ENCODE measurements at places on chromosomes 4 and X.

- peaks cover 5% of the 10 kb centered on the region for H3K4me1 ChIP-seq
- no peak overlapping the region for H3K4me3 ChIP-seq
- no peaks in the 10 kb centered on the region for H3K36me3 ChIP-seq
Observed at GRCh38 chr4:109410226-109410625, 23.4 kb upstream of the SEC24B start.

DNA sequence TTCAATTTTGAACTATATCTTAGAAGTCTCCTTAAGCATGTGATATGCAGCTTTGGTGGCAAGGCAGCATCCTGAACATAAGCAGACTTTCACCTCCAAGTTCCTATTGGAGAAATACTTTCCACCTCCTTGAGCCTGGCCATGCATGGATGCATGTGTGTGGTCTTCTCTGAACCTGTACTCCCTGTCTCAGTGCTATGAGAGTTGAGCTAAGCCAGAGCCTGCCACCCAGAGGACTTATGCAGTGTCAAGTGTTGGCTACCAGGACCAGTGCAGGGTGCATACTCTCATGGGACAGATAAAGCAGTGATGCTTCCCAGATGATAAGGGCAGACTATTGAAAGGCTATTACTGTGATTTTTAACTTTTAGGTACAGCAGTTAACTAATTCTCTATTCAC lies 105.6 kb downstream of the TSPAN7 start:
- no peak for DNase-seq
- no peaks in the 10 kb centered on the region for H3K4me1 ChIP-seq
- no peaks in the 10 kb centered on the region for H3K36me3 ChIP-seq
- no peak overlapping the region for H3K4me3 ChIP-seq
- no peaks in the 10 kb centered on the region for H3K27me3 ChIP-seq

DNA sequence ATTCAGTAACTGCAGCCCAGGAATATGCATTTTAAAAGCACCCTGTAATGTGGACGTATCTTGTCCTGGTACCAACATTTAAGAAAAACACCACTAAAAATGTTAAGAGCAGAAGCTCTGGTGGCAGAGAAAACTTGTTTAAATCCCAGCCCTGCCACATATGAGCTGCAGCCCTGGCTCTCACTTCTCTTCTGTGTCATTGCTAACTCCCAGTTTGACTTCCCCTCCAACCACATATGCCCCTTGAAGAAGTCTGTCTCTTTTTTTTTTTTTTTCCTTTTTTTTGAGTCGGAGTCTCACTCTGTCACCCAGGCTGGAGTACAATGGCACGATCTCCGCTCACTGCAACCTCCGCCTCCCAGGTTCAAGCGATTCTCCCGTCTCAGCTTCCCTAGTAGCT lies 14.8 kb downstream of the LHFPL1 start:
- no peak overlapping the region for H3K4me3 ChIP-seq
- no peaks in the 10 kb centered on the region for H3K36me3 ChIP-seq
- H3K27me3 ChIP-seq: no peaks in the 10 kb centered on the region
- no peaks in the 10 kb centered on the region for H3K4me1 ChIP-seq
- H3K27ac ChIP-seq: no peak overlapping the region

- H3K4me3 ChIP-seq: no peak overlapping the region
- H3K4me1 ChIP-seq: no peaks in the 10 kb centered on the region
- no peaks in the 10 kb centered on the region for H3K27me3 ChIP-seq
- H3K27ac ChIP-seq: no peak overlapping the region
- DNase-seq: no peak
- no peaks in the 10 kb centered on the region for H3K36me3 ChIP-seq
Observed at GRCh38 chrX:63664083-63664482, 120.9 kb downstream of the ARHGEF9 start.

DNA sequence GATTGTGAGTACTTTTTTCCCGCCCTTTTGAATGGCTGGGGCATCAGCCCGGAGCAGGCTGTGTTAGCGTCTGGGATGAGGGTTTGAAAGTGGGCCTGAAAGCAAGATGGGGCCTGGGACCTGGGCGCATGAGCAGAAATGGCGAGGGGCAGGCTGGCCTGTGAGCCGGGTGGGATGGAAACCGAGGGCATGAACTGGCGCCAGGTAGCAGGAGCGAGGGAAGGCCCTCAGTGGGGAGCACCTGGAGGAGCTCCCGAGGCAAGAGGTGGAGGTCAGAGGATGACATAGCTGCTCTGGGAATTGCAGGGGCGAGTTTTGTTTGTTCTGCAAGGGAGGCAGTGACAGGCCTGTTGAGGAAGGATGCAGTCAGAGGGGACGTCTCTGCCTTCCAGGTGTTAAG lies 68.6 kb downstream of the RGS12 start:
- H3K36me3 ChIP-seq: no peaks in the 10 kb centered on the region
- DNase-seq: no peak
- H3K4me1 ChIP-seq: no peaks in the 10 kb centered on the region
- no peaks in the 10 kb centered on the region for H3K27me3 ChIP-seq
- no peak overlapping the region for H3K4me3 ChIP-seq

DNA sequence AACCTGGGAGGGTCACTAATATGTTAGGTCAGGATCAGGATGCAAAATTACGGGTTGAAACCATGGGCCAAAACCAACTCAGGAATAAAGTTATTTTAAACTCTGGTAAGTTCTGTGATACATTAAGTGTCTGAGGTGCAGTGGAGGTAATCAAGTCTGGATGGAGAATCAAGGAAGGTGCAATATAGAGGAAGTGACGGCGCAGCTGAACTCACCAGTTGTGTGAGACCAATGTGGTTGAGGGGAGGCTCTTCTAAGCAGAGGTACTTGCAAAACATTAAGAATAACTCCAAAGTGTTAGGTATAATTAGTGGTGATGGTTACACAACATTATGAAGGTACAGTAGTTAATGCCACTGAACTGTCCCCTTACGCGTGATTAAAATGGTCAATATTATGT lies 19.7 kb downstream of the GAB3 start:
- H3K27ac ChIP-seq: no peak overlapping the region
- no peak for DNase-seq
- no peaks in the 10 kb centered on the region for H3K27me3 ChIP-seq
- no peaks in the 10 kb centered on the region for H3K36me3 ChIP-seq

DNA sequence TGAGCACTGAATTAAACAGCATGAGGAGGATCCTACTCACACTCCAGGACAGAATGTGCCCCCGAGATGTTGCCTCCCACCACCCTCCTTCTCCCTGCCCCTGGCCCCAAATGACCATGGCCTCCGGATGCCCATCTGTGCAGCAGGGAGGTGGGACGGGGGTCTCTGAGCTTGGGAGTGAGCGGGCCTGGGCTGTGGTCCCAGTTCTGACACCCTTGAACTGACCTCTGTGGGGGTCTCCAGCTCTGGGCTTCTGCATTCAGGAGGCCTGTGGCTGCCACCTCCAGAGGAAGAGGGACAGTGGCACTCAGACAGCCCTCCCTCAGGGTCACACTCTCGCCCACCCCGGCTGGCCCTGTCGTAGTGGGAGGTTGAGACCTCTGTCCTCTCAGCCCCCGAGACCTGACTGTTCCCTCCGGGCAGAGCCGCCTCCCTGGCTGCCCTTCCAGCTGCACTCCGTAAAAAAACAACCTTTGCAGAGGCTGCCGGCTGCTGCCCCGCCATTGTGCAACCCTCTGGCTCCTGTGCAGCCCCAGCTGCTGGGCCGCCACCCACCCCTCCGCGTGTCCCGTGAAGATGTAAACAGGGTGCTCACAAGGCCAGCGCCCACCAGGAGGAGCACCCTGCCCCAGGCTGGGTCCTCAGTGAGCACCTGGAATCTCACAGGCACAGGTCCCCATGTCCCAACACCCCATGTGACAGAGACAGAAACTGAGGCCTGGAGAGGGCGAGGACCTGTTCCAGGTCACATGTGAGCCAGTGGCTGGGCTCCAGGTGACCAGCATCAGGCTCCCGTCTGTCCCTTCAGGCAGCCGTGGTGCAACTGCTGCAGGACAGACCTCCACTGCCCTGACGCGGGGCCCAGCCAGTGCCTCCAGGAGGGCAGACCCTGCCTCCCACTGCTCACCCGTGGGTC lies 39.6 kb downstream of the HTRA3 start:
- no peaks in the 10 kb centered on the region for H3K27me3 ChIP-seq
- H3K4me1 ChIP-seq: no peaks in the 10 kb centered on the region
- no peak for DNase-seq
- H3K27ac ChIP-seq: no peak overlapping the region
- H3K36me3 ChIP-seq: no peaks in the 10 kb centered on the region

GRCh38 chr4:94356444-94356843 lies 13.8 kb upstream of the HPGDS start:
- no peak overlapping the region for H3K27ac ChIP-seq
- no peak for DNase-seq
- no peaks in the 10 kb centered on the region for H3K36me3 ChIP-seq
- H3K27me3 ChIP-seq: no peaks in the 10 kb centered on the region
- no peaks in the 10 kb centered on the region for H3K4me1 ChIP-seq

DNA sequence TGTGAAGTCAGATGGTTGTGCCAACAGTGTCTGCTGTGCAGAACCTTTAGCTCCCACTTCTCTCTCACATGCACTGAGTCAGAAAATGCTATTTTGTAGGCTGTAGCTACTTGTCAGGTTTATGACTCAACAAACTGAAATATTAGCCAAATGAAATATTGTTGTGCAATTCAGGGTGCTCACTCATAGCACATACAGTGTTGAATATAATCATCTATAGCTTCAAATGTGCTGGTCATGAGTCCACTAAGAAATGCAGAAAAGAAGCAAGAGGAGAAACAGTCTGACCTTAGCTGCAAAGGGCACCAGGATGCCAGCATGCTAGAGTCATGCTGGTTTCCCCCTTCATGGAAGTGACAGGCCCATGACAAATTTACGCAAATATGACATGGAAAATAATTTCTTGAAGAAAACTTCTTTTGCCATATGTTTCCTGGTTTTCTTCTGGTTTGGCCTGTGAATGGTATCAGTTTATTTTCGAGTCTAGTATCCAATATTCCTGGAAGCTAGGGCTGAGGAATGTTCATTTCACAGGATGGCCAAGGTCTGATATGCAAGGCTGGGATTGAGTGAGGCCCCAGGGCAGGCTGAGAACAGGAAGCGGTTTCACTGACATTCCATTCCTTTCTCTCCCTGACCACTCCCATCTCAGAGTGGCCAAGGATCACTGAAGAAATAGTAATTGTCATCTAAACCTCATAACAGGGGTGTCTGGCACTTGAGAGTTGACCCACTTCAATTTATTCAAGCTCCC lies 10.3 kb upstream of the CXCL2 start:
- DNase-seq: peak; percentile 84
- H3K36me3 ChIP-seq: no peaks in the 10 kb centered on the region
- peaks cover 12% of the 10 kb centered on the region for H3K4me1 ChIP-seq
- no peaks in the 10 kb centered on the region for H3K27me3 ChIP-seq
- H3K4me3 ChIP-seq: no peak overlapping the region

DNA sequence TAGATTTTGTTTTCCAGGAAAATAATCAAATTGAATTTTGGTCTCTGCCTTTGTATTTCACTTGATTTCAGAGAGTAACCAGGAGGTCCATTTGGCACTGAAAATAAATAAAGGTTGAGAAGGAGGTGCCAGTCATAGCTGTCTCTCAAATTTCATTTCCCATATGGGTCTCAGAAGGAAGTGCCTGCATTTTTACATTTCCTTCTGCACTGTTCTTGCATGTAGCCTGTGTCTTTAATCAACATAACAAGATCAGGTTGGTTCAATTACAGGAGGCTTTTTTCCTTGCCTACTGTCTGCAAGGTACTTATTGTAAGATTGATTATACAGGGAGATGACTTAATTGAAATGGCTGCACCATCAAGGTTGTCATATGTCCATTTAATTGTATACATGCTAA lies 15.7 kb downstream of the LRRC66 start:
- no peaks in the 10 kb centered on the region for H3K36me3 ChIP-seq
- no peaks in the 10 kb centered on the region for H3K4me1 ChIP-seq
- H3K4me3 ChIP-seq: no peak overlapping the region

GRCh38 chr4:145101091-145101490 lies 3.0 kb downstream of the ABCE1 start:
- no peak for DNase-seq
- no peak overlapping the region for H3K4me3 ChIP-seq
- no peaks in the 10 kb centered on the region for H3K36me3 ChIP-seq
- peaks cover 5% of the 10 kb centered on the region for H3K4me1 ChIP-seq

DNA sequence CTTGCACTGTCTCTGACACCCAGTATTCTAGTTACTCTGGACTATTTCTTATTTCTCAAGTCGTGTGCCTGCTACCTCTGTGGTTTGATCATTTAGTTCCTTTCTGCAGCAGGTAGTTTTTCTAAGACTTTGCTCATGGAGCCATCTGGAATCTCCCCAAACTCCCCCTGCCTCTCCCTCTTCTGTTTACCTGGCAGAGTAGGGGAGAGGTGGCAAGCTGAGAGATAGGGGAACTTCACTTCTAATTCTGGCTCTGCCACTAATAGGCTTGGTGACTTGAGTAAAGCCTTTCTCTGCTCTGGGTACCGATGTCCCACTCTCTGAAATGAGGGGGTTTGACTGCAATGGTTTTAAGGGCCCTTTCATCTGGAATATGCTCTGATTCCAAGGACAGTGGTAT lies 141.3 kb downstream of the CPEB2 start:
- no peaks in the 10 kb centered on the region for H3K27me3 ChIP-seq
- peaks cover 6% of the 10 kb centered on the region for H3K4me1 ChIP-seq
- no peak overlapping the region for H3K27ac ChIP-seq
- H3K36me3 ChIP-seq: no peaks in the 10 kb centered on the region

Measured in trophoblast cell (in vitro differentiated cells and primary cell).